ENCODE measurements at places on chromosomes 12 and 14.

DNA sequence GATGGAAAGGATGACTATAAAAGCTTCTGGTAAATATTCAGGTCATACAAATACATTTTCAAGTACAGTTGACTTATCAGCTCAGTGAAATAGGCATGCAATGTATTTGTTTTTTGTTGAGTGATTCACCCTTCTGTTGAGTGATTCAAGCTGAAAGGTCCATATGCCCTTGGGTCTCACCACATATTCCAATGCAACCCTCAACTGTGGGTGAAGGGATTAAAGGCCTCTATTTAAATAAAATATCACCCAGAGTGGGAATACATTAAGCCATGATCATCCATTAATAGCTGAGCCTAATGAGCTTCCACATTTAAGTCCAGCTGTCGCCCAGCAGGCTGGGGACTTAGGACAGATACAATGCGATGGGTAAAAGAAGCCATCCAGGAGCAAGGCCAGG lies 120.2 kb downstream of the CRACR2A start:
- DNase-seq, result peak; percentile 98

- DNase-seq, result no peak
Measured at GRCh38 chr12:52267266-52267665, 7.2 kb upstream of the KRT86 start.

GRCh38 chr12:102567031-102567985 lies 86.9 kb upstream of the IGF1 start:
- DNase-seq, result no peak

DNA sequence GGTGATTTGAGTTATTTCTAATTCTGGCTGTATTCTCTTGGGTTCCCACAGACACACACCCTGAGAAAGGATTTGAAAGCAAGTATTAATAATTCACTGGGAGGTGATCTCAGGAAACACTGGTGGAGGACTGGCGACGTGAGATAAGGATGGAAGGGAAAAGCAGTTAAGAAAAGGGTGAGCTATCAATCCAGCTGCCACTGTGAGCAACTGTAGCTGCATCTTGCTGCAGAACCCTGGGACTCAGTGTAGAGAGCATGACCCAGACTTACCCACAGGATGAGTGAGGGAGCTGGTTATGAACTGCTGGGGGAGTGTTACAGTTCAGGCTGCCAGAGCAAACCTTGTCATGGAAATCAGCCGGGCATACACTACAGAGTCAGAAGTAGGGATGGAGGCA lies 71.9 kb downstream of the RESF1 start:
- DNase-seq, result no peak

DNA sequence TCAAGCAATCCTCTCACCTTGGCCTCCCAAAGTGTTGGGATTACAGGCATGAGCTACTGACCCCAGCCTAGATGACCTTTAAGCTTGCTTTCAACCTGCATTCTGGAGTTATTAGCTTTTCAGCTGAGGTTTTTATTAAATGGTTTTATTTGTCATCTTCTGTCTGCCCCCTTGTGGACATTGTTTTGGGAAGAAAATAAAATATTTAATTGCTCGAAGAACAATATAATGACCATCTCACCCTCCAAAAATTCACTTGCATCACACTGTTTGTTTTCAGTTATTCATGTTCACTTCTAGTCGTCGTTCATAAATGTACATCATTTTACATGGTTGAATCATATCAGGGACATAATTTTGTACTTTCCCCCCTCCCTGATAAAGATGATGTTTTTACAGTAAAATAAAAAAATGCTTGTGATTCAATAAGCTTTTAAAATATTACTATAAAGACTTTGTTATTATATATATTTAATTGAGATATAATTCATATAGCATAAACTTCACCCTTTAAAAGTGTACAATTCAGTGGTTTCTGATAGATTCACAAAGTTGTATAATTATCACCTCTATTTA lies 10.1 kb upstream of the SPATS2 start:
- peak; percentile 45 for DNase-seq

DNA sequence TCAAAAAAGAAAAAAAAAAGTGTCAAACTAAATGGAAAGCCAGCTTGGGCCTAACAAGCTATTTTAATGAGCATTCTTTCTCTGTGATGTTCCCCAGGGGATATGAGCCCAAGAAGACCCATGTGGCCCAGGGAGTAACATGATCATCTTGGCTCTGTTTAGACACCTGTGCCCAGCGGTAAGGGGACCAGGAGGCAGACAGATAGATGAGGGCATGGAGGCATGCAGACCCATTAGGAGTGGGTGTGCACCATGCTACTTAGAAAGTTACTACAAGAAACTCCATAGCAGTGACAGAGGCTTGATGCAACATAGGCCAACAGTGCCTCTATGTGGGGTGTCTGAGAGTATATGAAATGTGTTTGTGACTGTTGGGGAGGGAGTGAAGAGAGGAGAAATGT lies 3.1 kb upstream of the CREBL2 start:
- peak; percentile 55 for DNase-seq

GRCh38 chr12:29187756-29188155 lies 38.7 kb downstream of the FAR2 start:
- DNase-seq, result no peak

- DNase-seq, result no peak
Measured at GRCh38 chr12:63980211-63980610, 135.7 kb downstream of the SRGAP1 start.

- no peak for DNase-seq
Measured at GRCh38 chr14:23068789-23069412, 11.6 kb upstream of the CDH24 start.

DNA sequence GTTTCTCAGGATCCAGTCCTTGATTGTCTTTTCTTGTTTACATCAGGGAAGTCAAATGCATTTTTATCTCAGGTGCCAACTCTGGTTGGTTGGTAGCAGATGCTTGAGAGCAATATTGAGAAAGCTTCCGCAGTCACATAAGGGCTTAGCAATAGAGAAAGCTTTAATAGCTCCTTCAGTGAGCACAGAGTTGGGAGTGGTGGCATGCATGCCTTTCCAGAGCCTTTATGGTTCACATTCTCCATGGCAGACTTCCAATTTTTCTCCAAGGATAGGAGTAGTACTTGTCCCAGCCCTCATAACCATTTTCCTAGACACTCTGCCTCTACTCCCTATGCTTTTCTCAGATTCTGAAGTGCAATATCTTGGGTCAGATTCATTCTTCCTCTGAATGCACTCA lies 280.4 kb downstream of the AEBP2 start:
- no peak for DNase-seq

GRCh38 chr14:91390165-91390778 lies 27.3 kb downstream of the CCDC88C start:
- DNase-seq, result peak; percentile 99

DNA sequence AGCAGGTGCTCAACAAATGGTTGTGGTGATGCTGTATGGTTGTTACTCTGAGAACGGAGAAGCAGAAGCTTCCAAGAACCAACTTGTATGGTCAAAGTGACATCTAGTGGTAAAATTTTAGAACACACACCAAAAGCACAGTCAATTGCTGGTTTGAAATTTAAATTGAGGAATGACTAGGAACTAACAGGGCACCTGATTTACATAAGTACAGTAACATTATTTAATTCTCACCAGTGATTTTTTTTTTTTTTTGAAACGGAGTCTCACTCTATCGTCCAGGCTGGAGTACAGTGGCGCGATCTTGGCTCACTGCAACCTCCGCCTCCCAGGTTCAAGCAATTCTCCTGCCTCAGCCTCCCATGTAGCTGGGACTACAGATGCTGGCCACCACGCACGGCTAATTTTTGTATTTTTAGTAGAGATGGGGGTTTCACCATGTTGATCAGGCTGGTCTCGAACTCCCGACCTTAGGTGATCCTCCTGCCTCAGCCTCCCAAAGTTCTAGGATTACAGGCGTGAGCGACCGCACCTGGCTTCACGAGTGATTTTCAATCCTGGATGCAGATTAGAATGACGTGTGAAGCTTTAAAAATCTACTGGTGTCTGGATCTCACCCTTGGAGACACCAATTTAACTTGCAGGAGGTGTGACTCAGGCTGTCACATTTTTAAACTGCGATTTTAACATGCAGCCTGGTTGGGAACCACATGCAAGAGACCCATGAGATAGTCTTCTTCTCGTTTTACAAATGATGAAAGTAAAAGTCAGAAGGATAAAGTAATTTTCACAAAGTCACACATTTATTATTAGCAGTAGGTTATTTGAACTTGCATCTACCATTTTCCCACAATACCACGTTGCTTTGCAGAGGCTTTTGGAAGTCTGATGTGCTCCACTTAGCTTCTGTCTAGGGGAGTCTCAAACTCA lies 14.1 kb upstream of the NUMB start:
- peak; percentile 71 for DNase-seq

- DNase-seq, result no peak
Measured at GRCh38 chr12:104704224-104704779, 247.6 kb downstream of the CHST11 start.

DNA sequence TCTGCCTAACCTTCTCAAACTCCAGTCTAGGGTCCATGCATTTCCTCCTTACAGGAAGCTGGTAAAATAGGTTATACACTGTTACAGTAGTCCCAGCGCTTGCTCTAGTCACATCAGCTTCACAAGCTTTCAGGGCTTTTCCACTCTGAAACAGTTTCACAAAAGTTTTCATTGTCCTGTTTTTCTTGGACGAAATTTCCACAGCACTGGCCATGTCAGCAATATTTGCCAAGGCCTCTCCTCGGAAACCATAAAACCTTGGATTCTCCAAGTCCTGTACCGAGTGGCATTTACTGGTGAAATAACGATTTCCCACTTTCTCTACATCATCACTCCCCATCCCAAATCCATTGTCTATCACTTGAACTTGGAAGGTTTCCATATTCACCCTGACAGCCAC lies 2.1 kb downstream of the MLH3 start:
- DNase-seq, result no peak

DNA sequence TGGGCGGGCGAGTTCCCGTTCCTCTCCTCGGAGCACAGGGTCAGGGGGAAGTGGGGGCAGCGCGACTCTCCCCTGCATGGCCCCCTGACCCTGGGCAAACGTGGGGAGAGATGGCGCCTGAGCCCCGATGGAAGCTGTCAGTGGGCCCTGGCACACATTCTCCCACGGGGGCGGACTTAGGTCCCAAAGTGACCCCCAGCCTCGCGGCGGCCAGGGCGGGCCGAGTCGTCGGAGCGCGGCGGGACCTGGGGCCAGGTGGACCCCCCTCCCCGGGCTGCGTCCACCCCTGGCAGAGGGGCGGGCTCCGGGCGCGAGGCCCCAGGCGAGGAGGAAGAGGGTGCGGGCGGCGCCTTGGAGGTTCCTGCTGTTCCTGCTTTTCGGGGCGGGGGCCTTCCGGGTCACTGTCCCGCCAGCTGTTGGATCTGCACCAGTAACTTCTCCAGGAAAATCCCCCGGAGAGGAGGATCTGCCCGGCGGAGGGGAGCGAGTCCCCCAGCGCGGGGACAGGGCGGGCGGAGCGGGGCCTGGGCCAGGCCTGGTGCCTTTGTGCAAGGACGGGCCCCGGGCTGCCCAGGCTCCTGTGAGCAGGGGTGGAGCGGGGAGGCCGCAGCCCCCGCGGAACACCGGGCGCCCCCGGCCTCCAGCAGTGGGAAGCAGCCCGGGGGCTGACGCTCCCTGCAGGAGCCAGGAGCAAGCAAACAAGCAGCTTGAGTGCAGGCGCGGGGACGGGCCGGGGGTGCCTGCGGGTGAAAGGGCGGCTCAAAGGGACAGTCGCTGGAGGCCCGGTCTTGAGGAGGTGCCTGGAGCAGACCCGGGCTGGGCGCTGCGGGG lies 15.3 kb downstream of the TNFAIP2 start:
- no peak for DNase-seq

DNA sequence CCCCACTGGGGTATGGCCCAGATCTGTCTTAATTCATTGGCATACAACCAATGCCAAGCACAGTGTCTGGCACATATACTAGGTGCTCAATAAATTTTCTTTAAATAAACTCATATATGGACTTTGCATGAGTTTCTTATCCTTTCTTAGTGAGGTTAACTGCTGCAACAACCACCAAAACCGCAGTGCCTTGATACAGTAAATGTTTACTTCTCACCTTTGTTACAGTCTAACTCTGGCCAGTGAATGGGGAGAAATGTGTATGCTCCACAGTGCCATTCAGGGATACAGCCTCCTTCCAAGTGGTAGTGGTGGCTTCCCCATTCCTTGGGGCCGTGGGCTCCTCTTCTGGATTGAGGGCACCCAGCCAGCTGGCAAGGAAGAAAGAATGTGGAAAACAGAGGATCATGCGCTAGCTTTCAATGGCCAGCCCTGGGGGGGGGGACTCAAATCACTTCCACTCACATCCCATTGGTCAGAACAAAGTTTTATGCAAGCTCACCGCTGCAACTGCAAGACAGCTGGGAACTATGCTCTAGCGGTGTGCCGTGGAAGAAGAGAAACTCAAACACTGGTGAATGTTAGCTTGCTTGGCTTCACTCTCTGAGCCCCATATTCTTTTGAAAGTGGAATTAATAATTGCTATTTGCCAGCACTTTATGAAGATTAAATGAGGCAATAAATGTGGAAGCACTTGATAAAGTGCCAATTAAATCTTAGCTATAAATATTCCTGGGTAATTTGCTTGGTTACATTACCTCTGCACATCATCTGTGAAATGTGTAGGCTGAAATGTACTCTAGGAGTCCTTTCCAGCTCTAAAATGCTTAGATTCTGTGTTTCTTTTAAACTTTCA lies 51.0 kb upstream of the SOCS2 start:
- DNase-seq, result no peak

GRCh38 chr12:52221912-52222457 lies 11.1 kb upstream of the KRT7 start:
- DNase-seq, result peak; percentile 69

DNA sequence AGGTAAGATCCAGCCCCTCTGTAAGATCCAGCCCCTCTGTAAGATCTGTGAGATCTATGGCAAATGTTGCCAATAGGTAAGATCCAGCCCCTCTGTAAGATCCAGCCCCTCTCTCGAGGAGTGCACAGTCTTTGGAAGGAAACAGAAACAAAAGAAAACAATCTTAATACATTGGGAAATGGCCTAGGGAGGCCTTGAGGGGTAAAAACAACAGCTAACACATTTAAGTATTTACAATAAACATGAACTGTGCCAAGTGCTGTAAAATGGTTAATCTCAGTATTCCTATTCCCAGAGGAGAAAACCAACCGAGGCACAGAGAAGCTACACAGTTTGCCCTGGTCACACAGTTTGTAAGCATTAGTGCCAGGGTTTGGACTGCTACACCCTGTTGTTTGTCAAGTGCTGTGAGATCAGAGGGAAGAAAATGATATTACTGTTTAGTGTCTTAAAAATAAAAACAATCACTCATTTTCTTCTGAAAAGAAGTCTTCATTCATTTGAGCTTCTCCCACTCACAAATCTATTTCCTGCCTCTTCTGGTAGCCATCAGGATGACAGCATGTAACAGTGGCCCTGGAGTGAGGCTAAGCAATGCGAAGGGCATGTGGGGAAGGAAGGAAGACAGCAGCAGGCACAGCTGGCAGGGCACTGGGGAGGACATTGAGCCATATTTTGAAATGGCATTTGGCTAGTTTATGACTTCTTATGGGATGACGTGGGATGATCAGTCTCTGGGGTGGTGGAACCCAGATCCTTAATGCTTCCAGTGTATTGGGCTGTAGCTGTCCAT lies 118.7 kb upstream of the PTPRQ start:
- DNase-seq, result peak; percentile 5

Data from NCI-H524 (cell line).